ENCODE measurements at places on chromosomes 1 and 21.

DNA sequence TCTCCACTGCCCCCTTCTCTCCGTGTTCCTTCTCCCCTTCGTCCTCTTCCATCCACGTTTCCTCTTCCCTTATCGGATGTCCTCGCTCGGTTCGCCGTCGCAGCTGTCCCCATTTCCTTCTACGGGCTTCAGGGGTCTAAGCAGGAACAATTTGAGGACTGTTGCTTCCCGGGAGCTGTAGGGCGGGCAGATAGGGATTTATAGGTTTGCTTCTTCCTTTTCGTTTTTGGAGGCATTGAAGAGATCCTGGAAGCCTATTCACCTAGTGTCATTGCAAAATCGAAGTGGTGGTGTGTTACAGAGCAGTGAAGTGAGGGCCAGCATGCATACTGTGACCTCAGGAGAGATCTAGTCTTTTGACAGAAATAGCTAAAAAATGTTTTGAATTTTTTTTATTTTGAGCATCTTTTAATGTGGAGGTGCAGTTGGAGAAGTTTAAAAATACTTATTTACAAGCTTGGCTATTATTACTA is 897 bp downstream of the ZYG11B start:
- no peak for DNase-seq

- DNase-seq = no peak
Measured at GRCh38 chr1:182662121-182662890, 22.1 kb downstream of the RGS8 start.

DNA sequence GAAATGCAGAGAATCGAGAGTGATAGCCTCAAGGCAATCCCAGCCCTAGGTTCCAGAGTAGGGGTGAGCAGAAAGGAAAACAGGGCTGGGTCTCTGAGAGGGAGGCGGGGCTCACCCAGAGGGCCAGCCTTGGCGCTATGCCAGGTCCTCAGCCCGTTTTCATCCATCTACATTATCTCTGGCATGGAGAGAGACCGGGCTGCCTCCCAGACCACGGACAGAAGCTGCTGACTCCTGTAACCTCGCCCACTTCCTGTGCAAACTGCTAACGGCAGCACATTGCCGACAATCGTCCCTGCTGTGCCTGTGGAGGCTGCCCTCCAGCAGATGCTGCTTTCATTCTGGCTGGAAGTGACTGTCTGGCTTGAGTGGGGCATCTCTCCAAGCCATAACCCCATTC is 569.1 kb downstream of the NPHP4 start:
- no peak for DNase-seq

DNA sequence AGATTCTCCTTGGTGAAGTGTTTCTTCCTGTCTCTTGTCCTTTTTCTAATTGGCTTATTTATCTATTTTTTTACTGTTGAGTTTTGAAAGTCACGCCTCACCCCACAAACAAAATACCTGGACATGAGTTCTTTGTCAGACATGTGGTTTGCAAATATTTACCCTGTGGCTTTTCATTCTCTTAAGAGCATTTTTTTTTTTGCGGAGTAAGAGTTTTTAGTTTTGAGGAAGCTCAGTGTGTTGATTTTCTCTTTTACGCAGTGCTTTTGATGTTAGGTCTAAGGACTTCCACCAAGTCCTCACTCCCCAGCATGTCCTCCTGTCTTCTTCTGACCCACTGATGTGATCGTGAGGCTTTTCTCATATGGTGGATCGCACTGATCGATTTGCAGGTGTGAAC is 7.6 kb downstream of the DFFB start:
- DNase-seq = no peak

GRCh38 chr21:41765973-41766882 is 624 bp downstream of the RIPK4 start:
- DNase-seq = no peak

DNA sequence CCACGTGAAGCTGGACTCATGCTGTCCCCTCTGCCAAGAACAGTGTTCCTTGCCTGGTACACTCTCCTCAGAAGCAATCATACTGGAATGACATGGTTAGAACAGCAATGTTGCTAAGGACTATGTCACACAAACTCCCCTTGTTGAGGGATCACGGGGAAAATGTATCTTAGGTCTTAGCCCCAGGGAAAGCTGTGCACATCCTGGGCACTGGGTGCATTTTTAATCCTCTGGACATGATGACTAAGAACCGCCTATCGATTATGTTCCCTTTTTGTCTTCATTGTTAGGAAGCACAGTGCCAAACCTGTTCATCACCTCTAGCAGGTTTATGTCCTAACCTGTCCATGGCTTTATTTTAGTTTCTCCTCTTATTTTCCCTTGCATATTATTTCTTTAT is 115.1 kb downstream of the HIVEP3 start:
- DNase-seq = no peak

DNA sequence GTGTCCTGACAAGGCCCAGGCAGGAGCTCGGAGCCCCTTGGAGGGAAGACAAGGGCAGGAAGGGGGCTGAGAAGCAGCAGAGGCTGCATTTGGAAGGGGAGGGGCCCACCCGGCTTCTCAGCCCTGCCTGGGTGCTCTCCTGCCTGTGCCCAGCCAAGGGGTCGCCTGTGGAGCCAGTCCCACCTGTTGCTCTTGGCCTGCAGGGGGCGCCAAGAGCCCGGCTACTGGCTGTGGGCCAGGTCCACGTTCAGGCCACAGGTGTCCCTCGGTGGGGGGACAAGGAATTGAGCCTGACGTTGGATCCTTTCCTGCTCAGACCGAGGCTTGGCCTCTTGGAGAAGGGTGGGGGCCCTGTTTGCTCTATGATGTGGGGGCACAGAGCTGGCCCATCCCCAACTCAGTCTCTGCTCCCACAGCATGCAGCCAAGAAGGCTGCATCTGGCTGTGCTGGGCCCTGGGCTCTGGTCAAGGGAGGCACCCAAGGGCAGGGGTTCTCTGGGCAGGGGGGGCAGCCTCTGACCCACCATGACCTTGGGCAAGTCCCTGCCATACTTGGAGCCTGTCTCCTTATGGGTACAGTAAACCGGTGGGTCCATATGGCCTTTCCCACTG is 10.9 kb downstream of the WNT4 start:
- DNase-seq = no peak

DNA sequence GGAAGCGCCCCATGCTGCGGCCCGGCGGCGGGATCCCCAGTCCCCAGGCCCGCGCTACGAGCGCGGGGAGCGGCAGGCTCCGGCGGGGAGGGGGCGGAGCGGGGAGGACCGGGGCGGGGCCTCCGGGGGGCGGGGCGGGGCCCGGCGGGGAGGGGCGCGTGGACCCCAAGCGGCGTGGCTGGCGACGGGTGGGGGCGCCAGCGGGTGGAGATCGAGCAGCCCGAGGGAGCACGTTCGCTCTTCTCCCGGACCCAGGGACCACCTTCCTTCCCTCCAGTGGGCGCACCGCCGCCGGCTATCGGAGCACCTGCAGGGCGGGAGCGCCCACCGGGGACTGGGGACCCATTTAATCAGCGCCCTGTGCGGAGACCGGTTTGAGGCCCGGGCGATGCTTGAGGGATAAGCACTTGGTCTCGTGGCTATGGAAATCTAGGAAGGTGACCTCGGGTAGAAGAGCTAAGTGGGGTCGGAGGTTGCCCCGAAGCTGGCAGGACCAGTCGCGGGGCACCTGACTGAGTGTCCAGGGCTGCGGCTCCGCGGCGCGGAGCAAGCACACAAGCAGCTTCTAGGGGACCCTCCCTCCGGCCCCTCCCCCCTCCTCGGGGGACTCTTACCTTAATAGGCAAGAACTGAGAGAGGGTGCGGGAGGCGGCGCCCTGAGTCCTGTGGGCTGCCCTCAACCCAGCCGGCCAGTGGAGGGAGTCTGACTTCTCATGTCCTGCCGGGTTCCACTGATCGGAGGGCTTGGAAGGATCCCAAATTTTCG is at the start of gene TSPAN2:
TSPAN2 (minus strand) TSS at position 84 of the 766 bp plus-strand sequence; CDS start at position 13, 71 bp downstream.
- no peak for DNase-seq

- DNase-seq = no peak
Measured at GRCh38 chr1:203569490-203570318, 56.9 kb upstream of the ATP2B4 start.

DNA sequence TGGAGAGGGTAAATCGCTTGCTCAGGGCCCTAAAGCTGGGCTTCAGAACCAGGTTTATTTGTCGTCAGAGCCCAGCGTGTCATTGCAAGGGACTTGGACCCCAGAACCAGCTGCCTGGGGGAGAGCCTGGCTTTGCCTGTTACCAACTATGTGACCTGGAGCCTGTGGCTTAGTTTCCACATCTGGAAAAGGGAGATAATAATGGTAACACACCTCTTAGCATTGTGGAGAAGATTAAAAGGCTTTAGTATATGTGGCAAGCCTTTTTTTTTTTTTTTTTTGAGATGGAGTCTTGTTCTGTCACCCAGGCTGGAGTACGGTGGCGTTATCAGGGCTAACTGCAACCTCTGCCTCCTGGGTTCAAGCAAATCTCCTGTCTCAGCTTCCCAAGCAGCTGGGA is 12.5 kb downstream of the CD52 start:
- no peak for DNase-seq

GRCh38 chr1:222370081-222370912 is 177.6 kb downstream of the HHIPL2 start:
- peak; percentile 24 for DNase-seq

DNA sequence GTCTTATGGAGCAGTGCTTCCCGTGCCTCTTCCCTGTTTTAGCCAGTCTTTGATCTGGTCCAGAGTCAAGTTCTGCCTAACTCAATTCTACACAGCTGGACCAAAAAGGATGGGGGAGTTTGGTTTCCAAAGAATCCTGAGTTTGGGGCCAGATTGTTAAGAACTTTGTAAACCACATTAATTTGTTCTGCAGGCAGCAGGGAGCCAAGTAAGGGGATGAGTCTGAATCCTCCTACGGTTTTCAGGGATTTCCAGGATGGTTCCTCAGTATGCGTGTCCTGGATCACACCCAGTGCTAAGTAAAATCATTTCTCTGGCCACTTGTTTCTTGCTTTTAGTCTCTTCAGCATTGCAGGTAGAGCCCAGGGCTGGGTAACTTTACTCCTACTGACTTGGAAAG is 26.1 kb upstream of the GJA5 start:
- DNase-seq = no peak

DNA sequence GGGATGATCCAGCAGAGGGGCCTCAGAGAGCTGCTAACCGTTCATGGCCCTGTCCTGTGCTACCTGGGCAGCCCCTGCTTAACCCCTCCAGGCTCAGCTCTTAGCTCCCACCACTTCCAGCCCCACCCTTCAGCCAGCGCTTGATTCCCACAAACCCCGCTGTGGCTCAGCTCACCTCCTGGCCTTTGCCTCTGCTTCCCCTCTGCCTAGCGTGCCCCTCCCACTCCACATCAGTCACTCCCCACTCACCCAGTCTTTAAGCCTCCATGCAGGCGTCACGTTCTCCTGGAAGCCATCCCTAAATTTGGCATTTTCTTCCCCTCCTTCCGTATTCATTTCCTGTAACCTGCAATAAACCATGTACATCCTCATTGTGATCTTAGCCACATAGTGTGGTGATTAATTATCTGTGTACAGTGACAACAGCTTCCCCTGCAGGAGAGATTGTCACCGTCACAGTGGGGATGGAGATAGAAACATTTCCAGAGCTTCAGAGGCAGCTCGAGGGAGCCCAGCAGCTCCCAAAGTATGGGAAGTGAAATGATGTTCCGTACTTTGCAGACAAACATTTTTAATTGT is 65.5 kb downstream of the EPHB2 start:
- DNase-seq = no peak

DNA sequence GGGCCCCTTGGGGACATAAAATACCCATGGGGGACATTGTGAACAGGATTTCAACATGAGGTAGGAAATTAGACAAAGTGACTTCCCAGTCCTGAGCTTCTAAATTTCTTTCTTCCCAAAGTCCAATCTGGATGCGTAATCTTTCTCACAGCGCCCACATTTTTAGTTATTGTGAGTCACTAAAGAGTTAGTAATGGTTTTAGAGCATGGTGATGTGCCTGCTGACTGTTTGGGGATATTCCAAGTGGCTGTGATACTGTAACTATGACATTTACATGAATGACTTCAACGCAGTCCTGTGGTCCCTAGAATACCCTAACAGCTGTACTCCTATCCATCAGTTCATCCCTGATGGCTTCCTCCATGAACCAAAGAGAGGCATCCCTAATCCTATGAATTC is 224.0 kb upstream of the COA6 start:
- peak; percentile 11 for DNase-seq

DNA sequence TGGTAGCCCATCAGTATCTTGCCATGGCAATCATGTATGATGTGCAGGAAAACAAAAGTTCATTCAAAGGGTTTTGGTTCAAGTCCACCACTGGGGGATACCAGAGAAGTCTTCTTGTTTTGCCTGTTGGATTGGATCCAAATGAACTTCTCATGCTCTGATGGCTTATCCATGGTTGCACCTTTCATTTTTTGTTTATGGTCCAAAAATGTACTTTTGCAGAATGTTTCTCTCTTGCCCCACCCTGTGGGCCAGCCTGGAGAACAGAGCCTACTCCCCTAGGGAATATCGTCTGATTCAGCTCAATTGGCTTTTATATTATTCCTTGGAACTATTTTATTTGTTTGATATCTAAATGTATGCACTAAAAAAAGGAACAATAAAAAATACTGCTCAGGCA is 20.1 kb upstream of the CLCA1 start:
- no peak for DNase-seq

- no peak for DNase-seq
Measured at GRCh38 chr21:34266351-34266750, 97.5 kb upstream of the KCNE2 start.

DNA sequence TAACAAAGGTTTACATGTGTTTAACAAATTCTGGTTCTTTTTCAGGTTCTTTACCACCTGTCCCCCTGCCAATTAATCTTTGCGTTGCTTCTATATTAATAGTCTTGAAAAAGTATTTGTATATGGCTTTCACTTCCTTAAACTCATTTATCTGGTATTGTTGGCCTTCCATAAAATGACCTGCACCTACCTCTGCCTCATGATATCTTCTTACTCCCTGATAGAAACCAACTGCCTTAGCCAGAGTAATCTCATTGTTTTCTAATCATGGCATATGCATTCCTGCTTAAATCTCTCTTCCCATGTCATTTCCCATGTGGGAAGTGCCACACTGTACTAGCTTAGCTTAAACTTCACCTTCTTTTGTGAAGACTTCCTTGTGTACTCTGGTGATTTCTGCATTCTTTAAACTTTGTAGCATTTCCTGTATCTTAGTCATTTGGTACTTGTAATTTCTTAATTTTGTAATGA is 8.7 kb downstream of the SMG7 start:
- DNase-seq = no peak

GRCh38 chr1:23522244-23522982 is 8.6 kb downstream of the E2F2 start:
- no peak for DNase-seq

DNA sequence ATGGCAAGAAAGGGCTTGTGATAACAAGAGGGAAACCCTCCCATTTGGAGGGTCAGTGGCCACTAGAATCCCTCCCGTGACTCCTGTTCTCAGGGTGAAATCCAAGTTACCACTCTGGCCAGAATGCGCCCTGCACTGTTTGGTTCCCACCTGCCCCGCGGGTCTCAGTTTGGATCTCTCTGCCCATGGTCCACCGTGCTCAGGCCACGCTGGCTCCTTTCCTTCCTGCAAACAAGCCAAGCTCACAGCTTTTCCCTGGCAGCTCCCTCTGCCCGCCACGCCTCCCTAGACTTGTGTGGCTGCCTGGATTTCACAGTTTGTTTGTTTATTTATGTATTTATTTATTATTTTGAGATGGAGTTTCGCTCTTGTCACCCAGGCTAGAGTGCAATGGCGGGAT is 179.5 kb upstream of the VAMP3 start:
- no peak for DNase-seq

- DNase-seq = no peak
Measured at GRCh38 chr1:63073309-63074306, 248.8 kb upstream of the FOXD3 start.
